A549 (cell line): ENCODE measurements at places on chromosomes 12 and 14.
A peak's percentile ranks its signal among the peaks of the same experiment; 100 is the strongest.

GRCh38 chr12:118274066-118274465 lies 98.6 kb downstream of the TAOK3 start:
- no peak for DNase-seq

DNA sequence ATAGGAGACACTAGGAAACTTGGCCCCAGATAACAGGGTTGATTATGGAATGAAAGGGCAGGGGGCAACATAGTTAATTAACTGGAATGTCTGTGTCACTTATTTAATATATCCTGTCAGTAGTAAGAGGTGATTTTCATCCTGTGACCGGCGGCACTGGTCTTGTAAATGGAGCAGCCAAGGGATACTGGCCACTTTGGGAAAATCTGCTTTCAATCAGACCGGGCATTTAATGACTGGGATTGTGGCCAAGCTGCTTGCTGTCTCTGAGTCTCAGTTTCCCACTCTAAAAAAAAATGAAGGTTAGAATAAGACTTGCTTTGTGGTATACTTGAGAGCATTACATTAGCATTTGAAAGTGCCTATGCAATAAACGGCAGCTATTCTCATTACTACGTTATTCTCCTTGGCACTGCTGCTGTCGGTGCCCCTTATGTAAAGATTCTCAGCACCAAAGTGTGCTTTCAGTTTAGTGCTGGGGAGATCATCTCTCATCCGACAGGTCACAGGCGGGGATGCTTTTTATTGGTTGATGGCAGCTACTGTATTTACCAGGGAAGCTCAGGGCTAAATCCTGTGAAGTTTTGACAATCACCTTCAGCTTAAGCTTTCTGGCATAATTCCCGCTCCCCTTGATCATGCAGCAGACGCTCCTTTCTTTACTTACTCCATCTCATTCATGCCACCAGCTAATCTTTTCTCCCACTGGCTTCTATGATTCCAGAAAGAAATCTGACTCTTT lies 162.1 kb downstream of the ESRRB start:
- no peak for DNase-seq

DNA sequence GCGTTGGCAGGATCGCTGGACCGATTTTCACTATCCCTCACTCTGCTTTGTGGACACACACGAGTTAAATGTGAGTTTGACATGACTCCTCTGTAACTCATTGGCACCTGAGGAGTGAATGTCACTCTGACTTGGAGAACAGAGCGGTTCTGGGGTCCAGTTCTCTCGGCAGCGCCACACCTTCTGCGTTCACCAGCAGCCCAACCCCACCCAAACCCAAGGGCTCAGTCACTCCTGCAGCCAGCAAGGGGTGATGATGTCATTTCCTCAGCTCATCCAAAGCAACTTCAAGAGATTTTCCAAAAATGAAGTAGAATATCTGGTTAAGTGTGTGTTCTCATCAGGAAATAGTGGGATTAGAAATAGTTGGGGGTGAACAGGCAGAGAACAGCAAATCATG lies 36.3 kb downstream of the ADGRD1 start:
- no peak for DNase-seq

DNA sequence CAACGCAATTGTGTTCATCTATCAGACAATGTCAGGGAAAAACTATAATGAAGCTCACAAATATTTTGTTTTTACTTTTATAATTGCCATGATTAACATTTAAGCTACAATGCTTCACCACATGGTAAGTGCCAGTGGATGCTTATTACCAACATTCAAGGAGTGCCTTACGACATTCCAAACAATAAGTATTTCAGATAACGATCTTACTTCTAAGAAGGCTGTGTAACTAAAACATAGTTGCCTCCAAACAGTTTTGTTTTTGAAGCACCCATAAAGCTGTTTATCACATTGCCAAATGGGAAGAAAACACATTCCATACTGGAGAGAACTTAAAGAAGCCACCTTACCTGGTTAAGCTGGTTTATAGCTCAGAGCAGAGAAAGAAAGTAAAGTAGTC lies 78.8 kb downstream of the RPS6KA5 start:
- no peak for DNase-seq

DNA sequence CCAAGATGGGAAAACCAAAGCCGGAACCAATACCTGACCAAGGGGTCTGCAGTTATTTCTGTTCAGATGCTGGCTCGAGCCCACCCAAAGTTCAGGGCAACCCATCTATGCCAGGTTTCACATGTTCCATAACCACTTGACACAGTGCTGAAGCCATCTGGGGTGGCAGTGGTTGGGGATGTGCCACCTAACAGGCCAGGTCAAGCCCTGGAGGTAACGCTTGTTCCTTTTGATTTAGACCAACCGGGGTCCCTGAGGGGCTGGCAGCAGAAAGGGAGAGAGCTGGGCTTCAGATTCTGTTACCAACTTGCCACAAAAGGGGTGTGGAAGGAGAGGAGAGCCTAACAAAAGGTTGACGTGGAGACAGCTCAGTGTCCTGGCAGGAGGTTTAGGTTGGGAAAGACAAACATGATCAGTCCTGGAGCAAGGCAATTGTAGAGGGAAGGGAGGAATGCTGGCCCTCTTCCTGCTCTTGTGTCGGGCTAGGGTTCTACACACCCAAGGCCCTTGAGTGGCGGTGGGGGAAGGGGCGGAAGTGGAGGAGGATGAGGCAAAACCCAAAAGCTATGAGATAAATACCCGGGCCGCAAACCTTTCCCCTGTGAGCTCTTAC lies 31.9 kb downstream of the CACNA2D4 start:
- no peak for DNase-seq

GRCh38 chr14:73879027-73879426 lies 7.6 kb upstream of the ZNF410 start:
- DNase-seq: no peak

DNA sequence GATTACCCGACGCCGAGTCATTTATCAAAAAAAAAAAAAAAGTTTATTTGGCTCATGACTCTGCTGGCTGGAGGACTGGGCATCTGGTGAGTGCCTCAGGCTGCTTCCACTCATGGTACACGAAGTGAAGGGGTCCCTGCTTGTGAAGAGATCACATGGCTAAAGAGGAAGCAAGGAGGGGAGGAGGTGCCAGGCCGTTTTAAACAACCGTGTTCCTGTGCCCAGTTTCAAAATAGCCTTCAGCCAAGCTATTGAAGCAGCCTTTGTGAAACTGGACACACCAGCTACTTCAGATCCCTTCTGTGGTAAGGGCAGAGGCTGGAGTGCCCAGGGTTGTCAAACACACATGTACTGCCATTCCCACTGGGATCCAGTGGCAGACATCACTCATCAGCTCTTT lies 7.6 kb downstream of the POP5 start:
- no peak for DNase-seq

DNA sequence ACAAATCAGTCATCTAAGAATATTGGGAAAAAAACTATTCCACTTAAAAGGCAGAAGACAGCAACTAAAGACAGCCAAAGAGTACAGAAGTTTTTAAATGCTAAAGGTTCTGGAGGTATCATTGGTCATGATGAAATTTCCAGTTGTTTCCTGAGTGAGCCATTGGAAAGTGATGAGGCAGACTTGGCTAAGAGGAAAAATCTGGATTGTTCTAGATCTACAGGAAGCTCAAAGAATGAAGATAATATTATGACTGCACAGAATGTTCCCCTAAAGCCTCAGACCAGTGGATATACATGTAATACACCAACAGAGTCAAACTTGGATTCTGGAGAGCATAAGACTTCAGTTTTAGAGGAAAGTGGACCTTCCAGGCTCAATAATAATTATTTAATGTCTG lies 22.8 kb downstream of the GALNT4 start:
- DNase-seq: no peak

DNA sequence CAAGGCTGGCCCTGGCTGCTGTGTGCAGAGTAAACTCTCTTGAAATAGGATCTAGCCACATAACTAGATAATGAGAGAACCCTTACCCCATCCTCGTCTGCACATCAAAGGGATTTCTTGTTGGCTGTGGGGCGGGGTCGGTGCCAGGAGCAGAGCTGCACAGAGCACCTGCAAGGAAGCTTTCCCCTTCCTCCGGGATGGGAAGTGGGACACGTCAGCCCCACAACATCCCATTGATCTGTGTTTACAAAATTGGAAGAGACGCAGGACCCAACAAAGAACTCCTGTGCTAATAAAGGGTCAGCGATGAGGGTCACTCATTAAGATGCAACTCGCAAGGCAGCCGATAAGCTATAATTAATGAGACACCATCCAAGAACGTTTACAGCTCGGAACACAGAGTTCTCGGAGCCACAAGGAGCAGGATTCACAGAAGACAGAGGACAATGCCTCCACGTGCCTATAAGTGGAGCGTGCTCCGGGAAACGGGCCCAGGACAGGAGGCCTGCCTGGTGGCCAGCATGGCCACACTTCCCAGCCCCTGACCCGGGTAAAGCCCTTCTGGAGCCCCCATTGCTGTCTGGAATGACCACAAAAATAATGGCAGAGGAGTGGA lies 171.5 kb downstream of the SLC15A4 start:
- DNase-seq: no peak

DNA sequence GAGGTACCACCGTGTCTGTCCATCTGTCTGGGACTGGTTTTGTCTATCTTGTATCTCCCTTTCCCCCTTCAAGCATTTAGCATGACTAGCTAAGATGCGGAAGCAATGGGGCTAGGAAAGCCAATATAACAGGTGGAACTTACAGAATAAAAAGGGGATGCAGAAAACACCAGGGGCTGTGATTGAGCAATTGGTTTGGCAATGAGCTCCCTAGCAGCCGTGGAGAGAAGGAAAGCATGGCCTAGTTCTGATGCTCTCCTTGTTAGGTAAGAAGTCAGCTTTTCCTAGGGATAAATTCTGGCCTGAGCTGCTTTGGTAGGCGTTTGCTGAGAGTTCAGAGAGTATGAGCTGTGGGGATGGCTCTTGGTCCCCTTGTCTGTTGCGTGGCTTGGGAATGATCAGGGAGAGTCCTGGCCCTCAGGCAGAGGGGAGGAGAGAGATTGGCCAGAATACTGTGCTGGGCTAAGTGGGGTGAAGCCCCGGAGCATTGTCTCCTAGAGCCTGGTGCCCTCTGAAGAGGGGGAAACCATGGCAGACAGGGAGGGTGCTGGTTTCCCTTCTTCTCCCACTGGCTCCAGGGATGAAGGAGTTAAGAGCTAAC lies 7.1 kb downstream of the SETD1B start:
- DNase-seq: no peak

DNA sequence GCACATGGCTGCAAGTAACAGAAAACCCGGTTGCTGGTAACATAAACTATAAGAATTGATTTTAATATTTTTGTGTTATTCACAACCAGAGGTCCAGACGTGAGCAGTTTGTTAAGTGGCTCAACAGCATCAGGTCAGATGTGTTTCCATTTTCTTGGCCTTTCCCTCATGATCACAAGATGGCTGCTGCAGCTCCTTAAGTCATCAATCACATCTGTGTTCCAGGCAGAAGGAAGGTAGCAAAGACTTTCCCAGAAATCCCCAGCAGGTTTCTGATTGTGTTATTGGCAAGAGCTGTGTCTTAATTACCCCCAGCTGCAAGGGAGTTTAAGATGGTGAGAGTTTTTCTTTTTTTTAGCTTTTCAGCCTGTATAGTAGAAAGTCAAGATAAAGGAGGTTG lies 40.4 kb upstream of the MYL2 start:
- DNase-seq: no peak

DNA sequence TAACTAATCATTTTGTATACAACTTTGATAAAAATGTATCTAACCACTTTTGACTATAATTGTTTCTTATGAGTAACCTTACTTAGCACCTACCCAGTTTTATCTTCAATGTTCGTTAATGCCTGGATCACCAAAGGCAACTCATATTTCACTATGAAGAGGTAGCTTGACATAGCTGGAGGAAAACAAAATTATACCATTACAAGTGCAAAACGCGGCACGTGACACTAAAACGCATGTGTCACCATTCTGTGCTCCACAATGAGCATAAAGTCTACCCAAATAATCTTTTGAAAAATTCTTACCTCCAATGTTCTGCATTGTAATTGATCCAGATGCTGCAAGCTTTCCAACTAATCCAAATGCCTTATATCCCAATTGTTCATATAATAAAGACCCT lies 5.8 kb downstream of the SLC38A2 start:
- DNase-seq: no peak

DNA sequence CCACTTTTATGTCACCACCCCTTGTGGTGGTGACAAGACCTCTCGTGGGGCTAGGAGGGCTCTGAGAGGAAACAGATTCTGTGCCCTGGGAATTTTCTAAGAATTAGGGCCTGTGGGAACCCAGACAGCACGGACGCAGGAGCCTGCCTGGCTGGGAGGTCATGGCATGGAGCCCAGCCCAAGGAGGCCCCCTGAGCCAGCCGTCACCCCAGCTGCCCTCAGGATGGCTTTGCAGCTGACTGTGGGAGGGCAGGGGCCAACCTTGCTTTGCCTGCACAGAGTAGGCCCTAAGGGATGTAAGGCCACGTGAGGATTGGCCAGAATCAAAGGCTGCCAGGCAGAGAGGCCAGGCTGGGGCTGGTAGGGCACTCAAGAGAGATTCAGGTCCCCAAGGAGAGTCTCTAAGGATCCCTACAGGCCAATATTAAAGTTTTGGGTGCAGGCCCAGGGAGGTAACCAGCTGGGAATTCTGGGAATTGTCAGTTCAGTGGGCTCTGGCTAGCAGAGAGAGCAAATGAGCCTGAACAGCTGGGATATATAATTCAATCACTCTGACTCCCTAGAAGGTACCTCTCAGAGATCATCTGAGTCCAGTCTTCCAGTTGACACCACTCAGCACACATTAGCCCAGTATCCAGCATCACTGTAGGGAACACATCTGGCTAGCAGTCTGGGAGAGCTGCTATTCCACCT lies 6.4 kb downstream of the LTBP2 start:
- DNase-seq: no peak

GRCh38 chr12:93311827-93312226 lies 65.9 kb upstream of the NUDT4 start:
- no peak for DNase-seq

GRCh38 chr12:122072031-122072970 lies 6.3 kb upstream of the MLXIP start:
- peak; percentile 94 for DNase-seq
